ENCODE measurements at places on chromosomes 4 and X.

- no peak for DNase-seq
Observed at GRCh38 chr4:24443200-24443599, 141.2 kb downstream of the DHX15 start.

DNA sequence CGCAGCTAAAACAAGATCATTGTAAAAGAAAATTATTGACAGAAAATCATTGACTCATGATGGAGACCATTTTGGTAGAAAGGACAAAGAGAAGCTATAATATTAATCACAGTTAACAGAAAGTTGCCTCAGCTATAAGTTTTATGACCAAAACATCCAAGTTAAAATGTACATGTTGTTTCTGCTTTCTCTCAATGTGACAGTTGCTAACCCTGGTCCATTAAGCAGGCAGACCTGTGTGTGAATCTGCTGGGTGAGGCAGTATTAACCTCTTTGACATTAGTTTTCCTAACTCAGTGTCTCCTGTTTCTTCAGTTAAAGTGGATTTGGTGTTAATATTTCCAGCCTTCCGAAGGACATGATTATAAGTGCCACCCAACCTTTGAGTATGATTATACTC lies 94.8 kb upstream of the DCLK2 start:
- no peak for DNase-seq

DNA sequence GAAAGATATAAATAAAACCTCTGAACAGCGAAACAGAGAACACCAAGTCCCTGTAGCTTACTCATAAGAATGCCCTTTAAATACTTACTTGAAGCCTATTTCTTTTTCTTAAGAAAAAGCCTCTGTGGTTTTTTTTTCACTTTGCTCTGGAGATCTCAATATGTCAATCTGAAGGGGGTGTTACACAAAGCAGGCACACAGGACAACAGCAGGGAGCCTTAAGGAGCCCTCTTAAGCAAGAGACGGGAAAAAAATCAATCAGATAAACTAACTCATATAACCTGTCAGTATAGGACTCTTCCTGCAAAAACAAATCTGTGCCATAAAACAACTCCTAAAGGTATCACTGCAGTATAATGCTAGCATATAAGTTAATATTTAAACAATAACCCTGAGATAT lies 611.1 kb upstream of the ATOH1 start:
- no peak for DNase-seq

- no peak for DNase-seq
Observed at GRCh38 chr4:89860971-89861370, 24.0 kb upstream of the SNCA start.

DNA sequence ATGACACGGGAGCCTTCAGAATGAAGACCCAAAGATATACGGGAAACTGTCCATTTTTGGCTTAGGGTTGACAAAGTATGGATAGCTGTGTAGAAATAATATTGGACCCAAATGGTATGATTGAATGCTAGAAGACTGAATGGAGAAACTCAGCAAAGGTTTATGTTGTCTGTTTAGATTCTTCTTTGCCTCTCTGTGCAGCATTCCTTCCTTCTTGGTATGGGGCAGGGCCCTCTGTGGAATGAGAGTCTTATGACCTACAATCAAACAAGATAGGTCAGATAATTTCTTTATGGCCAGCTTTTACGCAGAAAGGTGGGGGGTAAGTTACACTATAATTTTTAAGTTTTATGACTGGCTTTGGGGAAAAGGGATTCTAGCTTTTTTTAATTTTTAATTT lies 124.3 kb downstream of the PCDH10 start:
- no peak for DNase-seq

- DNase-seq: no peak
Observed at GRCh38 chr4:169201222-169202144, 69.3 kb downstream of the SH3RF1 start.

GRCh38 chr4:136637071-136637777 lies 895.1 kb downstream of the PCDH18 start:
- no peak for DNase-seq

- no peak for DNase-seq
Observed at GRCh38 chr4:125624951-125625350, 310.2 kb downstream of the FAT4 start.

- DNase-seq: no peak
Observed at GRCh38 chr4:151646322-151646721, 114.5 kb downstream of the GATB start.

DNA sequence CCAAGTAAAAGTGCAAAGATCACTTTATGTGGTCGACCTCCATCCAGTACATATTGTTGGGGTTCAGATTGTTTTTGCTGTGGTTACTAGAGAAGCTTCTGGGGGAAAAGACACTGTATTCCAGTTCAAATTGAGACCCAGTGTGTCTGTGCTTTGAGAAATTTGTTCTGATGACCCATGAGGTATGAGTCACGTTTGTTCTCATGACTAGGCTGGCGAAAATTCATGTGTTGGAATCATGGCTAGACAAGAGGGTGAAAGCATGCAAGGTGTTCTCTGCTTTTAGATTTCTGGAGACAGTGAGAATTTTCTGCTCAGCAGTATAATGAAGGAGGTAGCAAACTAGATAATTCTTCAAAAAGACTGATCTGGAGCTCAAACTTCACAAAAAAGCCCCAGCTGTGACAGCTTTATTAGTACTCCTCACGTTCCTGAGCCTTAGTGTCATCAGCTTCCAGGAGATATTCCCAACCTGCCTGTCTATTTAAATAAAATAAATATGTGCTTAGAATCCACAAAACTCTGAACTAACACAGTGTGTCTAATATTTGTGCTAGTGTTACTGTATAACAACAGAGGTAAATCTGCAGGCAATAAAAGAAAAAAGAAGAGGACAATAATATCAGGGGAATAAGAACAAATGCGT lies 24.4 kb upstream of the FAM47B start:
- DNase-seq: no peak

DNA sequence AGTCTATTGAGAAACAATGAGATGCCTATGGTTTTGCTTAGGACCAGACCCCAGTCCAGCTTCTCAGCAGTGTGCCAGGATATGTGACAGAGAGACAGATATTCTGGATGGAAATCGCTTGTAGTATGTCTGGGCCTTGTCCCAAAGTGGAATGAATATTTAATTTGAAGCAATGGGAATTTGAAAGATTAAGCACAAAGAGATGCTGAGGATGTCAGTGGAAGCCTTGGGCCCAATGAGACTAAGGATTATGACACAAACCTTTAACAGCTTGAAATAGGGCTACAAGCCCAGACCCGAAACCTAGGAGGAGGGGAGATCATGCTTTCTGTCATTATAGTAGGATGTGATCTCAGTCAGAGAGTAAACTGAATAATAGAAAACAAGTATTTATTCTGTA lies 459.2 kb downstream of the FAT4 start:
- DNase-seq: no peak

DNA sequence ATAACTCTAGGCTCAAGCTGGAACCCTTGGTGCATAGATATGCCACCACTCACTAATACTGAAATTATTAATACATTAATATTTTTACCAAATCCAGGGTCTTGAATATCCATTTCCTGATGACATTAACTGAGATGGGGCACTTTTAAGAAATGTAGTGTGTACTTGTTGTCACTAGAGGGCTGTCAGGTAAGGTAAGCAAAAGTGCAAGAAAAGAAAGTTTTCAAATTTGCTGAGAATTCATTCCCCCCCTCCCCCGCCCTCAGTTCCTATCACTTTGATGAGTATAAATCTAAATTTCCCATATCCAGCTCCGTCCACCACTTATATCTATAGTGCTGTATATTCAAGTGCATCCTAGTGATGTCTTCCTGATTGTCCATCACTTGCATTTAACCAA lies 20.5 kb upstream of the WDR44 start:
- no peak for DNase-seq

GRCh38 chr4:71553605-71554004 lies 214.8 kb downstream of the SLC4A4 start:
- no peak for DNase-seq

DNA sequence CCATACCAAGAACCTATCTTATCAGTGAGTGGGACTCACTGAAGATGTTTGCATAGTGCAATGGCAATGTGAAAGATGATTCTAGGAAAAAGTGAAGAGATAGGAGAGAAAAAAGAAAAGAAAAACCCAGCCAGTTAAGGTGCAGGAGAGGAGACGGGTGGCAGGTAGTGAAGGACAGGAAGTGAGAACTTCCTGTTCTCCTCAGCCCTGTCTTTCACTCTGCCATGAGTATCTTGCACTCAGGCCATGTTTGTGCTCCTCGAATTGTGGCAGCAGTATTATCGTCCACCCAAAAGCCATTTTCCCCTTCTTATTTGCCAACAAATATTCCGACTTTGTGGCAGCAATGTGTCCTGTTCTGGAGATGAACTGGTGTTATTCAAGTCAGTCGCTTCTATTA lies 8.6 kb upstream of the ENPEP start:
- DNase-seq: no peak

GRCh38 chr4:71559957-71560571 lies 221.2 kb downstream of the SLC4A4 start:
- no peak for DNase-seq

GRCh38 chr4:127523369-127523768 lies 109.4 kb upstream of the INTU start:
- DNase-seq: no peak

GRCh38 chrX:43500996-43501694 lies 155.0 kb upstream of the MAOA start:
- no peak for DNase-seq
